ENCODE measurements at places on chromosomes 13 and 19. TPM values are rescaled to one million over a fixed set of nuclear protein-coding genes. Genes with fewer than 3 reads are reported as not detected.

The CDX2 gene
- not detected for polyA plus RNA-seq

The MEIOSIN gene
- not detected for polyA plus RNA-seq

The RNF225 gene
- 0.57 TPM for polyA plus RNA-seq

The ZNF568 gene
- 47.6 TPM for polyA plus RNA-seq

The SYMPK gene
- polyA plus RNA-seq: 28.4 TPM

The FUT3 gene
- not detected for polyA plus RNA-seq

The KIR3DL1 gene
- not detected for polyA plus RNA-seq

The ZGLP1 gene
- polyA plus RNA-seq: 3.4 TPM
